Cerebellar nuclear complex (tissue), 1 donor: ENCODE measurements at places on chromosomes 7 and 10.

GRCh38 chr10:43839973-43840372 lies 191.3 kb upstream of the ZNF32 start:
- DNase-seq = no peak

- no peak for DNase-seq
Observed at GRCh38 chr7:151380199-151381097, 29.4 kb downstream of the WDR86 start.

- no peak for DNase-seq
Observed at GRCh38 chr7:72444026-72444776, 32.1 kb upstream of the CALN1 start.

- no peak for DNase-seq
Observed at GRCh38 chr10:133214468-133215410, 15.3 kb upstream of the UTF1 start.

- no peak for DNase-seq
Observed at GRCh38 chr10:72525277-72525676, 100.6 kb downstream of the MICU1 start.

DNA sequence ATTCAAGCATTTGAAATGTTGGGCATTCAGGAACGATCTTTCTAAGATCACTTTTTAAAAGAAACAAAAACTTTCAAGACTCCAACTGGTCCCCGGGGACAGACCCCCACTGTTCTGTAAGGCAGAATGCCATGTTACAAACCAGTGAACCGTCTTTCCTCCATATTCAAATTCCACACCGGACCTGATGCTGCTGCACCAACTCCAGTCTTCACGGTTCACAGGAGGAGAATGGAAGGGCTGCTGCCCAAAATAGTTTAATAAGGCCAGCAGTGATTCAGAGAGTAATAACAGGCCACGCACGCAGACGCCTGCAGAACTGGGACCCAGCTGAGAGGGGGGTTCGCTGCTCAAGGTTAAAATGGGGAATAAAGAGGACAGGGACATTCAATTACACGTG lies 47.2 kb downstream of the OSBPL3 start:
- DNase-seq = no peak

DNA sequence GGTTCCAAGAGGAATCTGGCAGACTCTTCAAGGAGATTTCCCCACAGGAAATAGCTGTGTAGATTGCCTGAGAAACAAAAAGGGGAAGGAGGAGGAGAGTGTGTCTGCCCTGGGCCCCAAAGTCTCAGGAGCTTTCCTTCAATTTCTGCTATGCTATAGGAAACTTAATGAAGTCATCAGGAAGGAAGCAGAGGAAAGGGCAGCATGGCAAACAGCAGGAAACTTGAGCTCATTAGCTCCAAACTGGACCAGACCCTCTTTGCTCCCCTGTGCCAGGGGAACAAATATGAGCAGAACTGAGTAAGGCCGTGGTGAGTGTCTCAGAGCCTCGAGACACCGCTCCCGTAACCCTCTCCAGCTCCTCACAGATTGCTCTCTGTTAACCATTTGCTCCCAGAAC lies 4.8 kb upstream of the KCNIP2 start:
- no peak for DNase-seq

- no peak for DNase-seq
Observed at GRCh38 chr10:61701706-61702105, 39.0 kb downstream of the CABCOCO1 start.

- DNase-seq = no peak
Observed at GRCh38 chr7:7207876-7208275, 25.5 kb downstream of the C1GALT1 start.

DNA sequence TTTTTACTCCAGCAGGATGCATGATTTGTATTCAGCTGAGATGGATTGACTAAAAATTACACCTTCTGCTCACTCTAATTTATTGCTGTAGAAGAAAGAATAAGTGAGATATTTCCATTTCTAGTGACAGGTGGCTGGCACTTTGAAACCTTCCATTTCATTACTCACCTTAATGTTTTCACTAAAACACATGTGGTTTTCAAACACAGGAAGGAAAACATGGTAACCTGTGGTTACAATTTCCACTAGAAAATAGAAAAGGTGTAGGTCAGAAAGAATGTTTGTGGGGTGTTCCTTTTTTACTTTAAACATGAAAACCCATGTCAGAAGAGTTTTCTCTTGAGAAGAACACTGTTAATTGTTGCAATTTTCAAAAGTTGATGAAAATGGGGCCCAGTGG lies 12.0 kb upstream of the PRKCQ start:
- no peak for DNase-seq

GRCh38 chr7:105775580-105775979 lies 100.8 kb downstream of the ATXN7L1 start:
- no peak for DNase-seq

DNA sequence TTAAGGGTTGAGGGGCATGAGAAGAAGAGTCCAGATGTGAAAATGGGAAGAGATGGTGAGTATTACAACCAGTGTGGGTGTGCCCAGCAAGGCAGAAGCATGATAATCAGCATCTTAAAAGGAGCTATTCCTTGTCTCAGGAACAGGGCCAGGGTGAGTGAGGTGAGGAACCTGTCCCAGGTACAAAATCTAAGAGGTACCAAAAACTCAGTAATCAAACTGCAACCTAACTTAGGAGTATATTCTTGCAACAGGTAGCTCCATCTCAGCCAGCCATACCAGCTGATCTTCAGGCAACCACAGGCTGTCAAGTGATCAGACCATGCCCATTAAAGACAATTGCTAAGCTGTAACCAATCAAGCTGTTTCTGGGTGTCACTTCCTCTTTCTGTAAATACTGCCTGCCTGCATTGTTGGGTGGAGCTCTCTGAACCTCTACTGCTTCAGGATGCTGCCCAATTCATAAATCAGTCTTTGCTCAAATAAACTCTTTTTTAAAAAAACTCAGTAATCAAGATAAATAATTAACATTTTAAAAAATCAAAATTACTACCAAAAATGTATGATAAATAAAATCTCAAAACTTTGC lies 7.4 kb downstream of the KEL start:
- DNase-seq = no peak

GRCh38 chr7:84157171-84157570 lies 37.4 kb downstream of the SEMA3A start:
- DNase-seq = no peak

DNA sequence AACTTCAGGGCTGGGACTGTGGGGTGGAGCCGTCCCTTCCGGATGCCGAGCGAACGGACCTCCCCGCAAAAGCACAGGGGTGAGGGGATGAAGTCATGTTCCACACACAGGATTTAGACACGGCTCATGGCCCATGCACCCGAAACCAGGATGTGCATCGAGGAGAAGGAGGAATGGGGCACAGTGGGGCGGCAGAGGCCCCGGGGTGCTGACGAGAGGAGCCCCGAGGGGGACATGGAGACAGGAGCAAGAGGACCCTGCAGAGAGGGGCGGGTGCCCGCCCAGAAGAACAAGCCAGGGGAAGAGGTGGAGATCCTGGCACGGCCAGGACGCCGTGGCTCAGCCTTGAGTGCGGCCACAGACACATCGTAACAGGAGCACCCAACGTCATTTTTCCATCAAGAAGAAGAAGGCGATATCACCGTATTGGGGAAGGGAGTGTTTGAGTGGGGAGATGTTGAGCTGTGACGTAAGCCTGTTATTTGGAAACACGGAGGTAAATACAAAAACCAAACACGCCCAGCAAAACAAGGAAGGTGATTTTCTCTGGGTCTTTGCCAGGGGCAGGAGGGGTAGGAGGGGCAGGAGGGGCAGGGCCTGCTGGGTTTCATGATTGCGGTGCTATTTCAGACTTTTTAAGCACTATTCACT lies 25.3 kb upstream of the FOXL3 start:
- no peak for DNase-seq

DNA sequence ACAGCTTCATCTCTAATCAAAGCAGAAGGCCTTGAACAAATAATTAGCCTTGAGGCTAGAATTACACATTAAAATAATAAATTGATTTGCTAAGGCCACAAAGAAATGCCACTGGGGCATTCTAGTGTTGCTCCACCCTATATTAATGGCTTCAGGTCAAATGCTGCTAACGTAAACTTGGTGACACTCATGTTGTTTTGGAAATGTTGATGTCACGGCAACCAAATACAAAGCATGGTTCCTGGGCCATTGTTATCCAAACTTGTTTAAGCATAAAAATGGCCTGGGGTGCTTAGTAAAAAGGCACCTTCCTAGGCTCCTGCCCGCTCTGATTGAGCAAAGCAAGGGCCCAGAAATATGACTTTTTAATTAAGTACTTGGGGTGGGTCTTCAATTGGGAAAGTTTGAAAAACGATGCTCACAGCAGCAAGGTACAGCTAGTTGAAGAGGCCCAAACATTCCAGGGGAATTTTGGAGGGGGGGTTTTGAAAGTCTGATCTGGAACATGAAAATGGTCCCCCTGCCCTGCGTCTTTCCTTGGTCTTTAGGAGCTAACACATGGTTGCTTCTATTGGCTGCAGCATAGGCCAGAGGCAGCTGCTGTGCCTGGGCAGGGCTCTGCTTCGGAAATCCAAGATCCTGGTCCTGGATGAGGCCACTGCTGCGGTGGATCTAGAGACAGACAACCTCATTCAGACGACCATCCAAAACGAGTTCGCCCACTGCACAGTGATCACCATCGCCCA lies 67.8 kb downstream of the ABCC2 start:
- no peak for DNase-seq

DNA sequence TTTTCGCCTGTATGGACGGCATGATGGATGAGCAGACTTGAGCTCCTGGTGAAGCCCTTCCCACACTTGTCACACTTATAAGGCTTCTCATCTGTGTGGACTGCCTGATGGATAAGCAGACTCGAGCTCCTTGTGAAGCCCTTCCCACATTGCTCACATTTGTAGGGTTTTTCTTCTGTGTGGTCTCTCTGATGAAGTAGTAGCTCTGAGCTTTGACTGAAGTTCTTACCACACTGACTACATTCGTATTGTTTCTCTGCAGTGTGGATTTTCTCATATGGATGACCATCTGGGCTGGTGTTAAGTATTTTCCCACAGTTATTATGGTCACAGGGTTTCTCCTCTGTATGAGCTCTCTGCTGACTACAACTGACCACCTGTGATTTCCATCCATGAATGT lies 17.2 kb downstream of the ZNF239 start:
- no peak for DNase-seq

GRCh38 chr10:72802763-72803505 lies 90.6 kb upstream of the OIT3 start:
- DNase-seq = no peak

DNA sequence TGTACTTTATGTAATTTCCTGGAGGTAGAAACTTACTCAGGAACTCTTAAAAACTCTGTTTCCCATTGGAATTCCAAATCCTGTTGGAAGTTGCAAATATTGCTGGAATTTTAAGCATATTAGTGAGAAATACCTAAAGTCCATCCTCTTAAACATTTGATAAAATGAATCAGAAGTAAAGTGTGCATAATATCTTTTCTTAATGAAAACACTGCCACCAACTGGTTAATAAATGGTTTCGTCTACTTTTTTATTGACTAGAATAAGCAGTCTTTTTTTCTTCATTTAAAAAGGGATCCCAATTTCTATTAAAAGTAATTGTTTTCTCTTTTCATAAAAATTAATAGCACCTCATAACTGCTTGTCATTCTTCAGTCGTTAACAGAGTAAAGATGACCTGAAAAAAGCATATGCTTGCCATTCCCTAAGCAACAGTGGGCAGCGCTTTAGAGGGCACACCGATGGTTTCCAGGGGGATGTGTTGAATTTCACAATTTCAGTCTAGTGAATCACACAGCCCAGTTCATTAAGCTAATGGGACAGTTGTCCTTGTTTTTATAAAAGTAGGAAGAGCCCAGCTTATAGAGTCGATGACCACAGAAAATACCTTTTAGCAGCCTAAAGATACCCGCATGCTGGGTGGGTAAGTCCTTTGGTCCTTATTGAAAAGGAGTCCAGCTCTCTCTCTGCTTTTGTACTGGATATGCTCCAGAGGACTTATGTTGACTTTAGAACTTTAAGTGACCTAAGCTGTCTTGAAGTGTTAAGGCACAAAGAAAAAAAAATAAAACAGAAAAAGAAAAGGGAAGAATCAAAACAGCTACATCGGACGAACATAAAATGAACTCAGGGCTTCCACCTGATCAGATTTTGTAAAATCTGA lies 28.5 kb downstream of the NPS start:
- no peak for DNase-seq

GRCh38 chr7:42987648-42988214 lies 55.6 kb downstream of the MRPL32 start:
- DNase-seq = no peak

DNA sequence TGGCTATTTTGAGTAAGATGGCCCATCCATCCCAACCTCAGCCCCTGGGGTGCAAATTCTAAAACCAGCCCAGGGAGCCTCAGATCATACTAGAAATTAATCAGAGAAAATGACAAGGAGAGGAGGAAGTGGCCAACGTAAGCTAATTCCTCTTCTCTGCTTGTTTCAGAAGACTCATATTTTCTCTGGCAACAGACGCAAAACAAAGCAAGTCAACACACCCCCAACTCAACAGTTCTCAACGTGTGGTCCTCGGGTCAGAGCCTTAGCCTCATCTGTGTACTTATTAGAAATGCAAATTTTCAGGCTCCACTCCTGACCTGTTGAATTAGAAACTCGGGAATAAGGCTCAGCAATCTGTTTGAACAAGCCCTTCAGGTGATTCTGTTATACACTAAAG lies 413.9 kb upstream of the AUTS2 start:
- DNase-seq = no peak

- no peak for DNase-seq
Observed at GRCh38 chr10:88974012-88974411, 16.6 kb upstream of the FAS start.
